Tibial nerve (tissue), 4 donors: ENCODE measurements at places on chromosomes 2 and 18.

DNA sequence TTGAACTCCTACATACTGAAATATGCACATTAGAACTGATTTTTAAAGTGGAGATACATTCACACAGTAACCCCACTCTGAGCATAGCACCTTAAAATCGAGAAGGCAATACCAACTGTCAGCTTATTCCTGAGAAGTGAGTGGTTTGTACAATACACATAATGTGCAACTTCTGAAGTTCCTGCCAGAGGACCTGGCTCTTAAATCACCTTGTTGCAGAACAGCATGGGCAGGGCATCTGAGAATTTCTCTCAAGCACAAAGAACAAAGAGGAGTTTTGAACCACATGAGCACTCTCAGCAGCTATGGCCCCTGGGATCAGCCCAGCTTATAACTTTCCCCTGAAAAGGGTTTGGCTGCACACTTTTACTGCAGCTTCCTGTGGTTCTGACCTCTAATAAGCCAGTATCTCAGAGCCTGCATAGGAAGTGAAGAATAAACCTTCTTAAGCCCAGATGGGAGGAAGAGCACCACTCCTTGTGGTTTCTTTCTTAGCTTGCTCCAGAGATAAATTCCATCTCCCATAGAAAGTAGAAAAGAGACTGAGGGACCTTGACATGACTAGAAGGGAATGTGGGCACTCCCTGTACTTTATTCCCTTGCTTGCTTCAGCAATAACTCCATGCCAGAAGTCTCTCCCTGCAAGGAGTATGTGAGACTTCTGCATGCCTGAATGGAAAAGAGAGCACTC is 862.3 kb downstream of the SUCLG1 start:
- no peaks in the 10 kb centered on the region for H3K36me3 ChIP-seq
- no peaks in the 10 kb centered on the region for H3K27me3 ChIP-seq
- no peak for DNase-seq
- H3K4me3 ChIP-seq = no peak overlapping the region
- no peaks in the 10 kb centered on the region for H3K4me1 ChIP-seq

- no peak for DNase-seq
- H3K4me1 ChIP-seq = peaks cover 15% of the 10 kb centered on the region
- H3K27me3 ChIP-seq = no peaks in the 10 kb centered on the region
- no peak overlapping the region for H3K4me3 ChIP-seq
Observed at GRCh38 chr2:230267059-230267458, 41.5 kb downstream of the SP140 start.

GRCh38 chr2:145569108-145569507 is 1049.2 kb upstream of the ZEB2 start:
- H3K27me3 ChIP-seq = no peaks in the 10 kb centered on the region
- no peak for DNase-seq
- H3K27ac ChIP-seq = no peak overlapping the region
- H3K4me3 ChIP-seq = no peak overlapping the region
- no peaks in the 10 kb centered on the region for H3K4me1 ChIP-seq
- no peaks in the 10 kb centered on the region for H3K36me3 ChIP-seq

- no peaks in the 10 kb centered on the region for H3K27me3 ChIP-seq
- no peaks in the 10 kb centered on the region for H3K36me3 ChIP-seq
- DNase-seq = no peak
- H3K4me3 ChIP-seq = no peak overlapping the region
Observed at GRCh38 chr2:26732446-26732845, 31.6 kb upstream of the SLC35F6 start.

- H3K4me3 ChIP-seq = no peak overlapping the region
- no peak for DNase-seq
- no peaks in the 10 kb centered on the region for H3K36me3 ChIP-seq
- H3K4me1 ChIP-seq = no peaks in the 10 kb centered on the region
- H3K27ac ChIP-seq = no peak overlapping the region
Observed at GRCh38 chr2:160893581-160893980, 266.6 kb upstream of the TANK start.

GRCh38 chr18:12290086-12290485 is 18.0 kb upstream of the TUBB6 start:
- H3K27ac ChIP-seq = no peak overlapping the region
- H3K36me3 ChIP-seq = no peaks in the 10 kb centered on the region
- DNase-seq = no peak
- peaks cover 9% of the 10 kb centered on the region for H3K4me1 ChIP-seq
- H3K4me3 ChIP-seq = no peak overlapping the region
- H3K27me3 ChIP-seq = no peaks in the 10 kb centered on the region
